ENCODE measurements at places on chromosomes 4 and X.

GRCh38 chr4:37985730-37986275 lies 25.6 kb downstream of the PTTG2 start:
- no peak for DNase-seq

GRCh38 chr4:150209140-150209829 lies 131.0 kb downstream of the DCLK2 start:
- peak; percentile 60 for DNase-seq

DNA sequence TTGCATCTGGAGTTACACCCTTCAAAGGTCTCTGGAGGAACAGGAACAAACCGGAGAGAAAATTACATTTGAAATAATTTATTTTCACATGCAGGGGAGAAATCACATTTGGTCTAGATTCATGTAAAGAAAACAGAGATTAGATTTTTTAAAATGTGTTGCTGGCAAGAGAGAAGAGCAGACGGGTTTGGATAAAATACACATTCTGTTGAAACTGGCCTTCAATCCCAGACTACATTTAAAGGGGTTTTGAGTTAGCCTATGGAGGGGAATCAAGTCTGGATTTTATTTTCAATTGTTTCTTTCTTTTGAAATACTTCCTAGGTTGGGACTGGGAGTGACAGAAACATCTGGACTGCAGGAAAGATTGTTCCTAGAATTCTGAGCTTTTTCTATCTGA lies 180.8 kb downstream of the NHS start:
- no peak for DNase-seq

- no peak for DNase-seq
Measured at GRCh38 chr4:154497889-154498288, 6.3 kb upstream of the DCHS2 start.

GRCh38 chr4:177555007-177555574 lies 112.9 kb upstream of the AGA start:
- no peak for DNase-seq

GRCh38 chr4:160235285-160235684 lies 1132.4 kb downstream of the RAPGEF2 start:
- DNase-seq = no peak

DNA sequence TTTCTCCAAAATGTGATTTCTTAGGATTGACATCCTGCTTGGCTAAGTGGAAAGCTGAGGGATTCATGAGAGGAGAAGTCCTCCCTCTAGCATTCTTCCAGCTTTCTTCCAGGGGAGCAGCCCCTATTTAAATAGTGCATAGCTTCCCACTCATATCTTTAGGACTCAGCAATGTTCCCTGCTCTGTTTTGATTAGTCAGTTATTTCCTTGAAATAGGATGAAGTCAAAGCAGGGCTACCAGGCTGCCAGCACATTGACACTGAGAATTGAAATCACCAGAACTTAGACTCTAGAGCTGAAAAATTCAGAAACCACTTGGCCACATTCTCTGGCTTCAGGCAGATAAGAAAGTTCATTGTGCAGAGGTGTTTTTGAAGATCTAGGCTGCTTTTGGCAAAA lies 74.7 kb upstream of the SMAD1 start:
- no peak for DNase-seq

- no peak for DNase-seq
Measured at GRCh38 chrX:48782795-48783194, 3.6 kb upstream of the GATA1 start.

- no peak for DNase-seq
Measured at GRCh38 chrX:104854188-104854587, 288.2 kb downstream of the IL1RAPL2 start.

DNA sequence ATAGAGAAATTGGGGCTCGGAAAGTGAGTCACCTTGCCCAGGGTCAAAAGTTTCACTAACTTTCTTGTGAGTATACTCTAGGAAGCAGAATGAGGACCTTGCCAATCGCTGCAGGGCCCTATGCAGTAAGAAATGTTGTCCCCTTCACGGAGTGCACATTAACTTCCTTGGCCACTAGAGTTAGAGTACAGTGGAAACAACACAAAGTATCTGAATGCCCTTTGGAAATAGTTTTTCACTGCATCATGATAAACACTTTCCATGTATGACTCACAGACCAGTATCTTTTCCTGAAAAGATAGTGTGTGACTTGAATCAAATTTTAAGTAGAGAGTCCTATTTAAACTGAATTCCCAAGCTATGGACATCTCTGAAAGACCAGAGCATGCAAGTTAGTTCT lies 45.5 kb upstream of the STK26 start:
- no peak for DNase-seq

DNA sequence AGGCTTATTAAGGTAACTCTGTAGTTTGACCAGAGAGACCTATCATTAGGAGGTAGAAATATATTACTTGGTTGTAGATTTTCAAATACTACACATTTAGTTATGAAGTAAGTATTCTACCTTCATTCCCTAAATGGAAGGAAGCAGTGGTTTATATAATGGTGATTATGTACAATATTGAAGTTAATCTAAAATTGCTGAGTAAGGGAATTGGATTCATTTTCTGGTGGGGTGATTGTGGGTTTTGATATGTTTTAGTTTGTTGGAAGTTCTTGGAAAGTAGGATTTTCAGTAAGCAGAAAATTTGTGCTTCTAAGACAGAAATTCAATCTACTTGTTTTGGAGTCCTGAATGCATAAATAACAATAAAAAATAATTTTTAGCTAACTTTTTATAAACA lies 1830.9 kb upstream of the ADGRL3 start:
- no peak for DNase-seq

- DNase-seq = no peak
Measured at GRCh38 chrX:109997786-109998452, 5.0 kb upstream of the TMEM164 start.

DNA sequence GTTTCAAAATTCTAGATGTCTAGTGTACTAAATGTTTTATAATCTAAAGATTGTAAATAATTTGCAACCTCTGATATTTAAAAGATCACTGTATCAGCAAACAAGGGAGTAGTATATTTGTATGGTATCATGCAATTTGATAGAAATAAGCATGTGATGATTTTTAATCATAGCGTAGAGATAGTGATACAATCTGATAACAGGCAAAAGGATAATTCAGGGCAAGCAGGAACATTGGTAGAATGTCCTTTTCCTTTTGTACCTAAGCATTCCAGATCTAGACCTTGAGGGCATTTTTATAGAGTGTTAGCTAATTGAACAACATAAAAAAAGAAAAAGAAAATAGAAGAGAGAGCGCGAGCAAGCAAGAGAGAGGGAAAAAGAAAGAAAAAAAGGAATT lies 1.4 kb downstream of the ANK2 start:
- DNase-seq = no peak

DNA sequence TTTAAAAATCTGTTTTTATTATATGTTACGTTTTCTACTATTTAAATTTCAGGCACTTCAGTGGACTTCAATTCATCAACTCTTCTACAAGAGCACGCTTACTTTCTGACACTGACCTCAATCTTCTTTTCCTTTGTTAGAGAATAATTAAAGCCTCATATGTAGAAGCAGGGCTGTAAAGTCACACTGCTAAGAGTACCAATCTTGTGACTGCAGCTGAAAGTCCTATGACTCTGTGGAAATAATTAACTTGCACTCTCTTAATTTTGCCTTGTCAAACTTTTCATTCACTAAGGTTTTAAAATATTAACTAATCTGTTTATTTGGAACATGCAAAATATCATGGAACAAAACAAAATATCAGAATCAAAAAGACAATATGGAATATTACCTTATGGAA lies 498.1 kb downstream of the PCDH10 start:
- no peak for DNase-seq
